Posterior cingulate gyrus (tissue), 11 donors: ENCODE measurements at places on chromosomes 1 and 21.

DNA sequence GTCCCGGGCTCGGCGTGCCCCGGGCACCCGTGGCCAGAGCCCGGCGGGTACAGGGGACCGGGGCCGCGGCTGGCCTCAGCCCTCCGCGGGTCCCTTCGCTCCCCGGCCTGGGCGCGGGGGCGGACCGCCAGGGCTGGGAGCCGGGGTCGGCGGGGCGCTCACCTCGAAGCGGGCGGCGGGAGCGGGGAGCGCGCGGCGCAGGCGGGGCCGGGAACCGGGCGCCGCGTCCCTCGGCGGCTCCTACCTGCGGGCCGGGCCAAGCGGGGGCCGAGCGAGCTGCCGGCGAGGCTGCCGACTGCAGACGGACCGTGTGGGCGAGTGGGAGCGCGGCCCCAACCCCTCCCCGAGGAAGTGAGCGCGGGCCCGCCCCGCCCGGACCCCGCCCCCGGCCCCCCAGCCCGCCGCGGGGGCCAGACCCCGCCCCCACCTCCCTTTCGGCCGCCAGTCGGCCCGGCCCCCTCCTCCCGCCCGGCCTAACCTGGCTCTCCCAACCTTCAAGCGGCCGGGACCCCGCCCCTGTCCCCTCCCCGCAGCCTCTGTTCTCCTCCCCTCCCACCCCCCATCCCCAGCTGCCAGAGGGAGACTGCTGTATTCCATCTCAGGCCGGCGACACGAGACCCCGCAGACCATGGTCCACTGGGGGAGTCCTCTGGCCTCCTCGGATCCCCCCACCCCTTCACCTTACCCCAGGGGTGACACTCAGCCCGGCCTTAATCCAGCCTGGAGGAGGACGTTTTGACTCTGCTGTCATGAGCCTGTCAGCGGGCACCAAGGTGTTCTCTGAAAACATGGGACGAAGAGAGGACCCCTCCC is at the start of gene FHL3:
Gene FHL3 (minus strand): TSS at position 320 of the 813 bp plus-strand sequence. CDS start 6,102 bp downstream, outside the sequence.
- DNase-seq, result no peak

DNA sequence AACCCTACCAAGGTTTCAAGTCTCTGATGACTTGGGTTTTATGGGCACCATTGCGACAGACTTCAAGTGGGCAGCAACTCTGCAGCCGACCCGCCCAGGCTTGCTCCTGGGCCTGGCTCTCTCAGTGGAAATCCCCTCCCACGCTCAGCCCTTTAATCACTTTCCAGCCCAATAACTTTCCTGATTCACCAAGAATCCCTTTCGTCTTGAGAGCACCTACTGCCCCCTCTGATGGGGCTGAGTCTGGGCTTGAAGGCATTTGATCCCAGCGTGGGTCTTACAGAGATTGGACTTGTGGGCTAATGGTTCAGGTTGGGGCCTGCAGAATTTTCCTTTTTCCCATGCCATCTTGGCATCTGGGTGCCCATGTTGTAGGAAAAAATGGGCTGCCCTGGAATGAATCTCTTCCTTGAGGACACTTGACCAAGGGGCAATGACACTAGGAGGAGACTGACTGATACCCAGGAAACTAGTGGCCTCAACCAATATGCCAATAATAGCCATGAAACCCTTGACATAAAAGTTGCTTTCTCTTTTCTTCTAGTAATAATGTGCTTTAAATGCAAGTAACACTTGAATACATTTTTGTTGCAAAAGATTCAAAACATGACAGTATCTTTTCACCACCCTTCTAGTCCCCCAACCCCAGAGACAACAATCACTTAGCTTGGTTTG is 7.8 kb upstream of the PHLDA3 start:
- no peak for DNase-seq

- DNase-seq, result no peak
Measured at GRCh38 chr1:5918275-5918649, 74.0 kb downstream of the NPHP4 start.

DNA sequence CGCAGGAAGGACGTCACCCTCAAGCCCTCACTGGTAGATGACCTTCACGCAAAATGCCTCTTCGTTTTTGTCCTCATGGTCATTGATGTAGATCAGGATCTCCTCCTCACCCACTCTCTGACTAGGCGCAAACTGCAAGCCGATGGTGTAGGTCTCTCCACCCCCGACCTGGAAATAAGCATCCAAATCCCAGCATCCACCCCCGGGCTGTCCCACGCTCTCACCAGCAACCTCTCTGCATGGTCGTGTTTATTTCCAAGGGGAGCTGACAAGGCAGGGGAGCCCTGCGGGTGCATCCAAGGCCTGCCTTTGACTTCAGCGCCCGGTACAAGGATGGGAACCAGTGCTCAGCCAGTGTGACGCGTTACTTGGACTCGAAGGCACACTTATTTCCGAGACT is 129.0 kb downstream of the NPHP4 start:
- DNase-seq, result no peak

- DNase-seq, result no peak
Measured at GRCh38 chr1:235999259-235999925, 65.5 kb downstream of the NID1 start.

DNA sequence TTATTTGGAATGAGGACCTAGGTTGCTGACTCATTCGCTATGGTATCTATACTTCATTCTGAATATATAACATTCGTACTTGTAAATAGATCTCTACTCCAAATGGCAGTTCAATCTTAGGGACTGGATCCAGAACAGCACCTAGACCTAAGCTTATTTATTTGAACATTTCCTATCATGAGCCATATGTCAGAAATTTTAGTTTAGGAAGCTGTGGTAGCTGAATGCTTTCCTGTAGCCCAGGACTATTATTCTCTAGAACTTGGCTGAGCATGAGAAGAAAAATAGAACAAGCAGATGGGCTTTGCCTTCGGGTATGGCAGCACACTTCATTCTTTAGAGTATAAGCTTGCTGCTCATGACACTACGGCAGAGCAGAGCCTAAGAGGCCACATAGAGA is 1114.4 kb upstream of the B3GALT2 start:
- no peak for DNase-seq

DNA sequence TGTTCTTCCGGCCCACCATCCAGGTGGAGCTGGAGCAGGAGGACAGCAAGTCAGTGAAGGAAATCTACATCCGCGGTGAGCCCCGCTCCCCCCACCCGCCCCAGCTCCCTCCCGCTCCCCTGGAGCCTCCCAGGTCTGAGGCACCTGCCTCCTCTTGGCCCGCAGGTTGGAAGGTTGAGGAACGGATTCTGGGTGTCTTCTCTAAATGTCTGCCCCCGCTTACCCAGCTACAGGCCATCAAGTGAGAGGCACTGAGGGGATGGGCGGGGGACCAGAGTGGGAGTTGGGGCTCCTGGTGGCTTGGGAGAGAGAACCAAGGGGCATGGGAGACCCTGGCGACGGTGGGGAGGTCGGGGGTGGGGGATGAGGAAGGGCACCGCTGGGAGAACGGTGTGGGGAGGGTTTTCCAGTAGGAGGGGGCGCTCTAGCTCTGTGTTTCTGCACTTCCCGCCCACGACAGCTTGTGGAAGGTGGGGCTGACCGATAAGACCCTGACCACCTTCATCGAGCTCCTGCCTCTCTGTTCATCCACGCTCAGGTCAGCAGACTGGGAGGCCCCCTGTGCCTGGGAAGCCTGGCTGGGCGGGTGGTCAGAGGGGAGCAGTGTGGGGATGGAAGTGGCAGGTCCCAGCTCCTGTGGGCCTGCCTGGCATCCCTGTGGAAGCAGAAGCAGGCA is 4.2 kb downstream of the LRRC71 start:
- peak; percentile 49 for DNase-seq

DNA sequence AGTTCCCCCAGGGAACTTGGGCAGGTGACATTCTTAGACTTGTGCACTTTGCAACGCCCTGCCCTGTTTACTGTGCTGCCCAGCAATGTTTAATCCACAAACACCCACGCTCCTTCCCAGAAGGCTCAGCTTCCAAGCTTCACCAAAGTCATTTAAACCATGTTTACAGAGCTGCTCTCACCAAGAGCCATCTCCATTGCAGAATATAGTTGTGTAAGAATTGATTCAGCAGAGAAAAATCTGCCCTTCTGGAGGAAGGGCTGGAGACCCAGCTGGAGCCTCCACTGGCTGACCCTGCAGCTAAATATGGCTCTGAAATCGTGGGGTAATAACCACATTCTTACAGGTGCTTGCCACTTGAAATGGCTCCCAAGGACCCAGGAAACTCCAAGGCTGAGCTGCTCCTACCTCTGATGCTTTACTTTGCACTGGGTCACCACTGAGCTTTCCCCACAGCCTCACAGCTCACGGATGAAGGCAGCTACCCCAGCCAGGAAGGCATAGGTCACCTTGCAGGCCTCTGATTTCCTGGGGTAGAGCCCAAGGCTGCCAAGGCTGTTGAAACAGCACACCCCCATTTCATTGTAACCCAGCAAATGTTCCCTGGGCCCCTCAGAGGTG is 8.7 kb downstream of the CAPN2 start:
- peak; percentile 17 for DNase-seq

GRCh38 chr1:81594206-81594605 is 206.5 kb upstream of the ADGRL2 start:
- DNase-seq, result no peak

- DNase-seq, result no peak
Measured at GRCh38 chr1:78601068-78601467, 19.2 kb upstream of the IFI44L start.
